NCI-H226 (cell line): ENCODE measurements at places on chromosomes 1 and 21.

- DNase-seq = no peak
Measured at GRCh38 chr1:158150523-158150922, 30.2 kb upstream of the CD1D start.

DNA sequence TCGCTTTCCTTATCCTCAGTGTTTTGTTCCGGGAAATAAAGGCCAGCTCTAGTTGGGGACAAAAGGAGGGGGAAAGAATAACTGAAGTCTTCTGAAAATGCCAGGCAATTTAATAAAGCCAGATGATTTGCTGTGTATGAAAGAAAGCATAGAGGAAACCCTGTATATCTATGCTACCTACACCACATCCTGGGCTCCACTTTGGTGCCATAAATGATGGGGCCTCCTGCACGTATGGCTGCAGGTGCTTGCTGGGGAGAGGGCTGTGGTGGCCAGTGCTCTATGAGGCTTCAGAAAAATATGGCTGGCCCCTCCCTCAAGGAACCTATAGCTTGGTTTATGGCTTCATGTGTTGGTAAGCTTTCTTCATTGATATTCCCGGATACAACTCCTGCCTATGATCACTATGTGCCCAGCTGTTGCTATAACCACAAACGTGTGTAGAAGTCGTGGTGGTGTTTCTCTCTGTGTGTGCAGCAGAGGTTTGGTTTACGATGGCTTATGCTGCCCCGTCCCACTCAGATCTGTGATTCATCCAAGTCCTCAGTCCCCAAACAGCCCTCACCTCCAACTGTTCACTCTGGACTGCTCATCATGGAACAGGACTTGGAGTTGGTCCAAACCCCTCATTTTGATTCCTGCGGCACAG, 59.5 kb downstream of the BACE2 start:
- DNase-seq = no peak

DNA sequence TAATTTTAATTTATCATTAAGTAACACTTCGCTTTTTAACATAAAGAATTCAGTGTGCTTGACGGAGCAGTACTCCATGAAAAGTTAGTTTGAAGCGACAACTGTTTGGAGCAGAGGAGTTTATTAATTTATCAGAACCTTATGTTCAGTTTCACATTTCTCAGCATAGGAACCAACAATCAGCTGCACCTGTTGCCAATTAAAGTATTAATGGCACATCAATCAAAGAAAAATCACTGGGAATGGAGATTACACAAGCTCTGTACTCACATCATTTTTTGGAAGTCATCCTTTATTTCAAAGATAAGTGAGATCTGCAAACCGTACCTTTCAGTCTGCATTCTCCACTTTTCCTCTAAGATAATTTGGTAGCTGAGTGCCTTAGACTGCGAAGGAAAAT, 344.6 kb downstream of the LMO4 start:
- no peak for DNase-seq

GRCh38 chr1:39524591-39525365, 33.3 kb downstream of the BMP8A start:
- no peak for DNase-seq

DNA sequence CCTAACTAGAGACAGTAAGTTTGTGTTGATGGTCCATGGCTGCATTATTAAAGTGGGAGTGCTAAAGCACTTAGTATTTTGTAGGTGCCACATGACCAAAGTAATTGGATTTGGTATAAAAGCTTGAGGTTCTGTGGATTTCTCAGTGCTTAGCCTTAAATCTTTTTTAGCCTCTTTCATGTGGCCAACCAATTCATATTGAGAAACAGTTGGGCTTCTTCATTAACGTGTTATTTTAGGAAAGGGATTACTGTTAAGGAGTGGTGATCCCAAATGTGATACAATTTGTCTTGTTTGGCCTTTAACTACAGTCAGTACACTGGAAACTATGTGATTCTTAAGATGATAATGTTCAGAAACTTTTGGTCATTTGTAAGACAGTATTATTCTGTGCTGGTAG, 25.5 kb downstream of the MAN1A2 start:
- DNase-seq = no peak
